ENCODE measurements at places on chromosomes 6 and 20. TPM values are rescaled to one million over a fixed set of nuclear protein-coding genes. Genes with fewer than 3 reads are reported as not detected.

The DYNLT2 gene
- total RNA-seq: 1.6 TPM

The SEL1L2 gene
- total RNA-seq: 1.1 TPM

The ADRM1 gene
- 141 TPM for total RNA-seq

The HLA-DQB2 gene
- 4.3 TPM for total RNA-seq

The PPARD gene
- total RNA-seq: 17.3 TPM

The MYT1 gene
- total RNA-seq: not detected

The HRH3 gene
- not detected for total RNA-seq

The LBP gene
- total RNA-seq: 2.6 TPM

The SOX18 gene
- total RNA-seq: 46.3 TPM

The ME1 gene
- 52.0 TPM for total RNA-seq

The EFCAB8 gene
- total RNA-seq: not detected

The PCSK2 gene
- total RNA-seq: 0.19 TPM

The XRN2 gene
- total RNA-seq: 56.7 TPM

The SLC35D3 gene
- not detected for total RNA-seq

The RBM24 gene
- total RNA-seq: 0.44 TPM

The TRIM31 gene
- total RNA-seq: not detected
